ENCODE measurements at places on chromosomes 6 and 20.

DNA sequence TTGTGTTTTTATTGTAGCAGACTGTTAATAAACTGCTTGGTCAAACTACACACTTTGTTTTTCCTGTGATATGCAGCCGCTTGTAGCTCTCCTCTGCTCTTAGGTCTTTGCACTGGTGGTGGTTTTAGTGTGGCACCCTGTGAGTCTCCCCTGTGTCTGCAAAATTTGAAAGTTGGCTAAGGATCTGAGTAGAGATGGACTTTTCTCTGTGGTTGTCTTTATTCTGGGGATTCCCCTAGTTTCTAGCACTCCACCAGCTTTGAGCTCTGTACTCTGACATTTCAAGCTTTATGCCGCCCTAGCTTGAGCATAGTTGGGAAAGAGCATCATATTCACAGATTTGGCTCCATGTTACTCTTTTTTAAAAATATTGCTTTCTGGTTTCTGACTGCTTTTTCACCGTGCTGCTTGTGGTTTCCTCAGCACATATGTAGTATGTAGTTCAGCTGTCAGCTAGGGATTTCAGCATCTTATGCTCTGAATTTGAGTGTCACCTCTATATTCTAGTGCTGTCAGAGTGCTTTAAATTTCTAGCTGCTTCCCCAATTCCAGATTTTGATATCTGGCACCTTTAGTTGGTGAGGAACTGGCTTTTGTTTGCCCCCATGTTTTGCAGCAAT, 25.4 kb downstream of the CDYL start:
- no peak for DNase-seq

DNA sequence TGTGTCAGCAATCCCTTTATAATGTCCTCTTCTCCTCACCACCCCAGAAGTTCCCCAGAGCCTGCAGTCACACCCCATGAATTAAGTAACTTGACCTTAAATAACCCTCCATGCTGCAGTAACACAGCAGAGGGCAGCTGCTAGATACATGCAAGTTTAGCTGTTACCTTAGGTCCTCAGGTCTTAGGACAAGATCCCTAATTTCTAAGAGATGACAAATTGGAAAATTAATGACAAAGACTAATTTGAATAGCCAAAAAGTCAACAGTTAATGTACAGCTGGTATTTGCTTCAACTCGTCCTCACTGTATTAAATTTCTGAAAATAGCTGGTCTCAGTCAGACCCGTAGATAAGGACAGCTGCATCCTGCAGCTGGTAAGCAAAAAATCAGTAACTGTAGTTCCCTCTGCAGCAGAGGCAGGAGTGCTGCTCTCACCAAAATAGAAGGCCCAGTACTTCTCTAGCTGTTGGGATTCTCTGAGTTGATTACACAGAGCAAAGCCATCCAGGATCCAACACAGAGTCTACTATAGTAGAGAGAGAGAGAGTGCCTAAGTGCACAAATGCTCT, 62.4 kb downstream of the TNFRSF21 start:
- no peak for DNase-seq

DNA sequence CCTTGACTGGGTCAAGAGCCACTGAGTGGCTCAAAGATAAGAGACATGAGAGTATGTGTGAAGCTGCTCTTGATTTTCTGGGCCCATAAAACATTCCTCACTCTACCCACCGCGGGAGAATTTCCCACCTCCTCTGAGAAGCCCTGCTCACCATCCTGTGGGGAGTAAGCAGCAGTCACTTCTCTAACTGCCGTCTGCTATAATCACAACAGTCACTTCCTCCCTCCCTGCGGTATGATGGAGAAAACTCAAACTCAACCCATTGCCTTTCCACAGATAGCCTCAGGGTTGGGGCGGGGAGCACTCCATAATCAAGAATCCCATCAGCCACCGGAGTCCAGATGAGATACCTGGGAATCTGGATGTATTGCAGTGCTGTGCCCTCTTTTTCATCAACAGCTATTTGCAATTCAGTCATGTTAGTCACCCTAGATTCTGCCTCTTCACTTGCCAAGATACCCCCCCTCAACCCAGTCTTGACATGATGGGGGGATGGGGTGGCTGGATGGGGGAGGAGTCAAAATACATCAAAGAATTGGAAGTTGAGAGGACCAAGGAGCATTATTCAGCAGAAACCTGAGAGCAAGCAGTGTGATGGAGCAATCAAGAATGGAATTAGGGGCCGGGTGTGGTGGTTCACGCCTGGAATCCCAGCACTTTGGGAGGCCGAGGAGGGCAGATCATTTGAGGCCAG, 5.1 kb downstream of the MOCS1 start:
- DNase-seq, result no peak

- no peak for DNase-seq
Measured at GRCh38 chr6:168195712-168196111, 116.7 kb upstream of the FRMD1 start.

- DNase-seq, result no peak
Measured at GRCh38 chr20:37142708-37143107, 36.4 kb upstream of the RPN2 start.

GRCh38 chr6:21115111-21115510, 478.4 kb upstream of the SOX4 start:
- DNase-seq, result no peak

All from prostate gland (tissue), 2 donors.